ENCODE measurements at places on chromosomes 3 and 15.

DNA sequence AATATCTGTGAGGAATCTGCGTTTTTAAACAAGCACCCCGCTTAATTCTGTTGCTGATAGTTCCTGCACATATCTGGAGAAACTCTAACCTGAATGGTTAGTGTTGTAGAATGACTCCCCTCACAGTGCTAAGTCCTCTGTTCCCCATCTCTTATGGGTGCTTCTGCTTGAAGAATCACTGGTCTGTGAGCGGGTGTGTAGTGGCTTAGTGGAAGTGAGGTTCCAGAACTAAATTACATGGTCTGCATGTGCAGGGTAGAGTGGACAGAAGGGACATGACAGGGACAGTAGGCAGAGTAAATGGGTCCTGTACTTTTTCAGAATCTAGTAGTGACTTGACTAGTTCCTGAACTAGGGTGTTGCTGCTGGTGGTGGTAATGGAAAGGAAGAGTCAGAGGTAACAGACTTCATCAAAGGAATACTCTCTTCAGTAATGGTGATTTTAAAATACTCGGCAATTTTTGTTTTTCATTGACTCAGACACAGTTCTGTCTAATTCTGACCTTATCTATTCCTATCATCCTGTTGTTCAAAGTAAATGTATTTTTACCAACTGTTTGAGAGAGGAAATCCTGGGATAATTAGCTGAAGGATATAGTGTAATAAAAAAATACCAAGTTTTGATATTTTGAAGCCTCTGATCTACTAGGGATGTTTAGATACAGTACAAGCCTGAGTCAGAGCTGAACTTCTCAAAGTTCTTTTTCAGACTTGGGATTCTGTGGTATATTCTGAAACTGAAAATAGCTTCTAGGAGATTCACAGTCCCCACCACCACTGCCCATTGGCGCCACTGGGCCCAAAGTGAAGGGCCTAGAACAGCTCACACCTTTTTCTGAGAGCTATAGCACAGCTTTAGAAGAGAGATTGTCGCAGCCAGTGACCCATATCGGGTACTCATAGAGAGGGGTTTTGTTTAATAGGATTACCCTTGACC lies 55.5 kb downstream of the FNDC3B start:
- DNase-seq: no peak

DNA sequence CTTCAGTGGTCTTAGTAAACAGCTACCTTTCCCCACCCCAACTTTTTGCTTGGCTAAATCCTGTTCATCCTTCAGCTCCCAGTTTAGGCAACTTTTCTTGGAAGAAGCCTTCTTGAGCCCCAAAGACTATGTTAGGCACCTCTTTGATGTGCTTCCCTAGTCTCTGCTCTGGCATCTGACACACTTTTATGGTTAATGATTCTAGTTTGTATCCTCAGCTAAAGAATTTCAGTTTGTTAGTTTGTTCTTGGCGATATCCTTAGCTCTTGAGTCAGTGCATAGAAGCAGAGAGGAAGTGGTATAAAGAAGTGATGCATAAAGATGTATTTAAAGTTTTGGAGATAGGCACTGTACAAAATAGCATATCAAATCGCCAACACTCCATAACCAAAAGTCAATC lies 168.4 kb downstream of the WDR72 start:
- no peak for DNase-seq

GRCh38 chr3:26480377-26480776 lies 142.2 kb upstream of the LRRC3B start:
- no peak for DNase-seq

DNA sequence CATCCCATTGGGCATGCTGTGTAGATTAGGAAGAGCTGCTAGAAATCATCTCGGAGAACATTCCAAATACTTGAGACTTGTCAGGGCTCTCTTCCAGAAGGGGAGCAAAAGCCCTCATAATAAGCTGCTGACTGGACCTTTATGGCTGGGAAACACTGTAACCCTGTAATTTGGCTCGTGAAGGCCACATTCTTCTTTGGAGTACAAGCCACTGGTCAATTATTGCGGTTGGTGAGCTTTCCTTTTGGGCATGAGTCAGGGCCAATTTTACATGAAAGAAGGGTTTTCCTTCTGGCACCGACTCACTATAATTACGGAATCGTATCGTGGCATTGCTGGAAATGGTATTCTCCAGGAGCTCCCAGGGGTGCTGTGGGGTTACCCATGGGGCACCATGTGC lies 434.5 kb upstream of the RGMA start:
- peak; percentile 37 for DNase-seq

GRCh38 chr3:138011722-138012121 lies 1.8 kb downstream of the CLDN18 start:
- no peak for DNase-seq

DNA sequence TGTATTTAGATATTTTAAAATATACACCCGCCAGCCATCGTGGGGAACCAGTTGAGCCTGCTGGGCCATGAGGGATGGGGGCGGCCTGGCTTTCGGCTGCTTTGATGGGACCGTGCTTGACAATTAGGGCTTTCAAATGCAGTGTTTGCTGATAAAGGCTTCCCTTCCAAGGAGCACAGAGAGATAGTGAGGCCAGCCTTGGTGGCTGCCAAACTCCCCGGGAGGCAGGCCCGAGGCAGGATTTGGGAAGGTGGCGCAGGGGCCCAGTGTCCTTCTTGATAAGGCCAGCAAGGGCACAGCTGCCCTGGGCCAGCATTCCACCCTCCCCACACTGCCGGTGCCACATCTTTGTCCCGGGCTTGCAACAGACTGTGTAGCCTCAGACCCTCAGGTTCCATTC lies 75.6 kb downstream of the LINGO1 start:
- DNase-seq: no peak

GRCh38 chr15:60392601-60392985 lies 5.2 kb downstream of the ANXA2 start:
- peak; percentile 53 for DNase-seq

DNA sequence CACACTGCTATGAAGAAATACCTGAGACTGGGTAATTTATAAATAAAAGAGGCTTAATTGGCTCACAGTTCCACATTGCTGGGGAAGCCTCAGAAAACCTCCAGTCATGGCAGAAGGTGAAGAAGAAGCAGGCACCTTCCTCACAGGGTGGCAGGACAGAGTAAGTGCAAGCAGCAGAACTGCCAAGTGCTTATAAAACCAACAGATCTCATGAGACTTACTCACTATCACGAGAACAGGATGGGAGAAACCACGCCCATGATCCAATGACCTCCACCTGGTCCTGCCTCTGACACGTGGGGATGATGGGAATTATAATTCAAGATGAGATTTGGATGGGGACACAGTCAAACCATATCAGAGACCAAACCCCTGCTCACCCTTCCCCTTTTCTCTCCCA lies 75.0 kb downstream of the TRIM69 start:
- no peak for DNase-seq

GRCh38 chr15:29668120-29668602 lies 154.1 kb downstream of the TJP1 start:
- DNase-seq: peak; percentile 78

GRCh38 chr3:184066211-184066610 lies 13.4 kb downstream of the HTR3C start:
- DNase-seq: no peak

GRCh38 chr3:82736696-82737277 lies 975.3 kb upstream of the GBE1 start:
- no peak for DNase-seq

DNA sequence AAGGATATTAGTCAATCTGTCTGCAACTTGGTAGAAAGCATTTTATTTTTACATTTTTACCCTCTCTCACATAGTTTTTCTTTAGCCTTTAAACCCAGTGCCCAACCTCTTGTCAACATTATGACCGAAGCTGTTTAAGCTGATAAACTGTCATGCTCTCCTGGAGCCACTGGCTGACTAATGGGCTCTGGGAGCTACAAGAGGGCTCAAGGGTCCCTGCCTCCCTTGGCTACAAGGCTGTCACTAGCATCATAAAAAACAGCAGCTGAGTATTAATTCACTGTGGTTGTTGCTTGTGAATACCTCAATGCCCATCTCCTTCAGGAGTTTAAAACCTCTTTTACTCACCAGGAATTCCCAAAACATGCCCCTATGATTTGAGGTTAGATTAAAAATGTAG lies 237.9 kb downstream of the ZMAT3 start:
- no peak for DNase-seq

DNA sequence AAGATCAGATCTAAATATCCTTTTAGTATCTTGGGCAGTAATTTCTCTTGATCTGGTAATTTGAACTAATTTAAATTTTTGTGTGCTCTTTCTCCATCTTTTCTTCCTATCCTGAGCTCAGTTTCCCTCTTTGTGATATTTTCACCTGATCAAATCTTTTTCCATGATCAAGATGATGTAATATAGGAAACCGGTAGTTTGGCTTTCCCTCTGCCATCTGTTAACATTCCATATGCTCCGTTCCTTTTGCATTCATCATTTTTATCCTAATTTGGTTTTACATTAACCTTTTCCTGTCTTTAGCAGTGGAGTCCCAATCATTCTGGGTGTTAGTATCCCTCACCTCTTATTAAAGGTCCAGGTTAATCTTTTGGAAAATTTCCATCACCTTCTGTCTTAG lies 5.9 kb upstream of the ABHD6 start:
- no peak for DNase-seq

- DNase-seq: no peak
Observed at GRCh38 chr3:176941689-176942088, 255.6 kb downstream of the TBL1XR1 start.

DNA sequence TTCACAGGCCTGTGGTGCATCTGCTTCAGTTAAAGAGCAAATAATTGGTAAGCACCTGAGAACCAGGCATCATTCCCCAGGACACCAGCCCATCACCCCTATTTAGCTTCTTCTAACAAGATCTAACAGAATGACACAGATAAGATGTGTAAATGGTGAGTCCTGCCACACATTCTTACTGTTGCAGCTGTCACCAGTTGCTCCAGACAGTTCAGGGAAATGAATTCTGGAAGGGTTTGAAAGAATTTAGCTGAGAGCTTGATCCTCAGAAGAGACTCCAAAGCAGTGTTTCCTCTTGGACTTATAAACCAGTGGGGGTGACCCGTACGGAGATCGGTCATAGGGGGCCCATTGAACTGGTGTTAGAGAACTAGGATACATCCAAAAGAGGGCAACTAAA lies 238.0 kb downstream of the MEX3B start:
- no peak for DNase-seq

DNA sequence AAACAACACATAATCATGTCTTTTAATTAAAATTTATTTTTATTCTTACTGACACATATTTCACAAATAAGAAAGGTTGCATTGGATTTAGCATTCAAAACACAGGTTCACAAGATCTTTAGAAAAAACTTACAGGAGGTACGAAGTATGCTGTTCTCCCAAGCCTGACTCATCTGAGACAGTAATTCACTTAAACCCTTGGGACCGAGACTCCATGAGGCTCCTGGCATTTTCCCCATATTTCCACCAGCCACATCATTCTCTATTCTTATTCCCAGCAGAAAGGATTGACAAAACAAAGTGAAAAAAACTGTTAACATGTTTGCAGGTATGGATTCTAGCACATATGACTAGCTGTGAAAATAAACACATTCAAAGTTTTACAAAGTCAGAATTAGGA lies 52.6 kb downstream of the CNTN3 start:
- peak; percentile 49 for DNase-seq

DNA sequence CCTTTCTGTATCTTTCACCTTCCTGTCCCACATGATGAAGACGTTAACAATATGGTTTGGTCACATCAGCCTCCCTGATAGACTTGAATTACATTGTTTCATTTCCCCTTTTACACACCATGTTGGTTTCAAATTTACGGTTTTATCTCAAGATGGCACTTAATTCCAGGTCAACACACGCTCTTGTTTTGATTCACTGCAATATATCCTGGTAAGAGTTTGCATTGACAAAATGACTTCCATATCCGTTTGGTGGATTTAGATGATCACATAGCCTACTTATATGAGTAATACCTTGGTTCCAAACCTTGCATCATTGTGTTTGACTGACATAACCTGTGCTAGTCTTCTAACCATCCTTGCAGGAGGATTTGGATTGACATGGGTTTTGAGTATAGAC lies 499.4 kb downstream of the ROBO1 start:
- no peak for DNase-seq

Data from AG20443 (cell line).